Tracheal epithelial cell (primary cell): ENCODE measurements at places on chromosomes 1 and 21. TPM values are rescaled to one million over a fixed set of nuclear protein-coding genes. Genes with fewer than 3 reads are reported as not detected.

The RCC2 gene
- 123 and 158 TPM in 2 replicates for total RNA-seq

The BRDT gene
- not detected in 2 replicates for total RNA-seq

The OLFML2B gene
- 0.48 TPM in 1 of 2 replicates, not detected in the other for total RNA-seq

The NUP210L gene
- total RNA-seq = 0.21 and 0.24 TPM in 2 replicates

The GLMN gene
- total RNA-seq = 4.8 and 9.8 TPM in 2 replicates
